ENCODE measurements at places on chromosomes 13 and 19.

- no peak within 1 kb of the TSS for H3K4me3 ChIP-seq
- no peaks in the 10 kb centered on the region for H3K36me3 ChIP-seq
- peaks cover 8% of the 10 kb centered on the region for H3K27me3 ChIP-seq
- H3K4me1 ChIP-seq = no peaks in the 10 kb centered on the region
- no peak for DNase-seq
These were observed at the start of gene TMIGD2 for GRCh38 chr19:4302243-4302640. TSS of gene TMIGD2 (minus strand) at chr19:4302389. CDS start at chr19:4302385, 4 bp downstream.

DNA sequence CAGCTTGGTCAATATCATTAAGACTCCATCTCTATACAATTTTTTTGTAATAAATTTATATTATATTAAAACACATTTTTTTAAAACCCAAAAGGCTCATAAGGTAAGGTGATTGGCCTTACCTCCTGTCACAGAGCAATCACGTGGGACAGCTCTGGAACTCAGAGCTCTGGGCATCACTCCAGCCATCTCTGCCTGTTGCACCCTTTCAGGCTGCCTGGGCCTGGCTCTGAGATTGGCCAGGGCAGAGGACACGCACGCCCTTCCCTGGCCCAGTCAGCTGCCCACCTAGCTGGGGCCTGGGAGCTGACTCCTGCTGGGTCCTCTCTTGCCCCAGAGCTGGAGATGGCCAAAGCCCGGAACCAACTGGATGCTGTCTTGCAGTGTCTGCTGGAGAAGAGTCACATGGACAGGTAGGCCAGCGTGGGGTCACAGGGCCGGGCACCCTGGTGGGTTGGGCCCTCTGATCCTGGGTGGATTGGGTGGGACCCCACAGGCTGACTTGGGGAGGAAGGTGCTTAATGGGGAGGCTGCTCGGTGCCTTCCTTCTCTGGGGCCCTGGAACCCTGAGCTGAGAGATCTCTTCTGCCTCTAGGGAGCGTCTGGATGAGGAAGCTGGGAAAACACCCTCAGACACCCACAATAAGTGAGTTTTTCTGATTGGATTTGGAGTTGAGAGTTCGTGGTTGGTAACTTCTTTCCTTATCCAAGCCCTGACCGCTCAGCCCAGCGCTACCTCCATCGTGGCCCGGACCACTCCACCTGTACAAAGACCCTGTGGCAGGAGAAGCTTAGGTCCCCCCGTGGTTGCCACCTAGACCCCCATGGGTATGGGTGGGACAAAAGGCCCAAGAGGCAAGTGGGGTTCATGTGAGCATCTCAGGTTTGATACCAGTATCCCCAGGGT is 3.7 kb downstream of the LIN37 start:
- H3K27me3 ChIP-seq = no peaks in the 10 kb centered on the region
- no peak overlapping the region for H3K27ac ChIP-seq
- DNase-seq = no peak
- no peak overlapping the region for H3K4me3 ChIP-seq

- no peak overlapping the region for H3K4me3 ChIP-seq
- no peak overlapping the region for H3K27ac ChIP-seq
- H3K27me3 ChIP-seq = no peaks in the 10 kb centered on the region
- H3K4me1 ChIP-seq = peaks cover 18% of the 10 kb centered on the region
- no peaks in the 10 kb centered on the region for H3K36me3 ChIP-seq
These were observed 43.0 kb downstream of the RAB20 start for GRCh38 chr13:110518571-110518970.

GRCh38 chr13:23588666-23589065 is 18.5 kb downstream of the TNFRSF19 start:
- no peak for DNase-seq
- H3K4me3 ChIP-seq = no peak overlapping the region

GRCh38 chr19:56101746-56102535 is 19.2 kb downstream of the ZNF787 start:
- H3K36me3 ChIP-seq = peaks cover 21% of the 10 kb centered on the region
- no peak for DNase-seq
- H3K27me3 ChIP-seq = no peaks in the 10 kb centered on the region
- H3K4me3 ChIP-seq = no peak overlapping the region

DNA sequence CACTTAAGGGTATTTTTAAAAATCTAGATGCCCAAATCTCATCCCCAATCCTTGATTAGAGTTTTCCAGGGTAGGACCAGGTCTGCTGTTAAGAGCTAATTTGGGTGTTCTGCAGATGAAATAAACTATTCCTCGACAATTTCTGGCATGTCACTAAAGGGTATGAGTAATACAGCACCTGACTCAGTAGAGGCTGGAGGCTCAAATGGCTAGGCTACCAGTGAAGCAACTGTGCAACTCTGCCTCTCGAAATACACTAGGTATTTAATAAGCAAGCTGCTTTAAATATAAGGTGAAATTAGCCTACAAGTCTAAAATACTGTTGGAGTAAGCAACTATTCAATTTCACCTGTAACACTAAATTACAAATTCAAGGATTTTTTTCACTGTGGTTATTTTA is 1.5 kb downstream of the RNF6 start:
- H3K4me1 ChIP-seq = peaks cover 11% of the 10 kb centered on the region
- H3K27me3 ChIP-seq = no peaks in the 10 kb centered on the region
- peak overlapping the region; percentile 51 for H3K4me3 ChIP-seq
- no peak overlapping the region for H3K27ac ChIP-seq
- H3K36me3 ChIP-seq = no peaks in the 10 kb centered on the region

- no peak for DNase-seq
- H3K4me3 ChIP-seq = no peak overlapping the region
- no peaks in the 10 kb centered on the region for H3K27me3 ChIP-seq
- peaks cover 4% of the 10 kb centered on the region for H3K36me3 ChIP-seq
These were observed 213.6 kb downstream of the RGCC start for GRCh38 chr13:41670873-41671443.

GRCh38 chr19:19185853-19186740 is 5.9 kb downstream of the BORCS8 start:
- H3K36me3 ChIP-seq = no peaks in the 10 kb centered on the region
- H3K27me3 ChIP-seq = no peaks in the 10 kb centered on the region
- DNase-seq = peak; percentile 50
- H3K27ac ChIP-seq = no peak overlapping the region
- H3K4me1 ChIP-seq = peaks cover 4% of the 10 kb centered on the region

- no peak for DNase-seq
- H3K27ac ChIP-seq = no peak overlapping the region
- no peaks in the 10 kb centered on the region for H3K36me3 ChIP-seq
- H3K4me1 ChIP-seq = no peaks in the 10 kb centered on the region
These were observed 99.8 kb downstream of the CRYL1 start for GRCh38 chr13:20425819-20426219.

Data from adrenal gland (tissue), 19 donors.